CD4-positive, alpha-beta T cell treated with Interleukin-6 for 4 hours (primary cell): ENCODE measurements at places on chromosomes 1 and 21.
A peak's percentile ranks its signal among the peaks of the same experiment; 100 is the strongest.

- peak; percentile 99 for DNase-seq
Observed at GRCh38 chr1:52404116-52404974, at the start of the genes ORC1 and PRPF38A. ORC1 (minus strand) TSS chr1:52404423; CDS start chr1:52402223, 2,200 bp downstream. PRPF38A (plus strand) TSS chr1:52404602; CDS start chr1:52404750, 148 bp downstream.

DNA sequence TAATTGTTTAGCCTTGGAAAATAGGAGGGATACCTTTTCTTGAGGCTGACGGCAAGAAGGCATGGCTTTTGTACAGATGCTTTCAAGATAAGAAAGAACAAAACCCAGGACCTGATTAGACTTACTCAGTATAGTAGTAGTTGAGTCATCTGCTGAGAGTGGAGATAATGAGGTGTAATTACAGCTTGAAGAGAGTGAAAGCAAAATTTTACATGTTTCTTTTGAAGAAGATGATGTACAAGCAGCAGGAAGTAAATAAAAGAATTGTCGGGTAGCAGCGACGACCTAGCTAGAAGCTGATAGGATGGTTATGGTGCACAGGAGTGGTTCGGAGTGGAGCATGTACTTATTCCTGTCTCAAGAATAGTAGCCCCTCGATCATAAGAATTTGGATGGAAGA lies 6.6 kb downstream of the ANGPTL1 start:
- DNase-seq, result no peak

- no peak for DNase-seq
Observed at GRCh38 chr21:32360401-32360975, 32.3 kb downstream of the URB1 start.

GRCh38 chr21:14890141-14890540 lies 174.7 kb downstream of the NRIP1 start:
- DNase-seq, result no peak

- no peak for DNase-seq
Observed at GRCh38 chr1:68442822-68443556, 6.8 kb downstream of the RPE65 start.

DNA sequence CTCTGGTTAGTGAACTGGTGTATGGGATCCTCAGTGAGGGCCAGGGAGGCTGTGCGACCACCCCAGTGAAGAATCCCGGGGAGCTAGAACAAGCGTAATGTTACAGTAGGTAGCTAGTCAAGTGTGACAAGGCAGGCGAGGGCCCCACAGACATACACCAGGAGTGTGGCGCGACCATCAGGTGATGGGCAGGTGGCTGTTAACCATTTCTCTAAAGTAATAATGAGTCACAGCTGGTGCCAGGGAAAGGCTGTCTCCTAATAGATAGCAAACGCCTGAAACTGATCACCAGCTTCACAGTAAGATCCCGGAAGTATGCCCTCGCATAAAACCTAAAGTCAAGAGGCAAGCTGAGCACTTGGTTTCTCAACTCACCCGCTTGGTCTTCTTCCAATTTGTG lies 40.5 kb upstream of the TARBP1 start:
- DNase-seq, result no peak

DNA sequence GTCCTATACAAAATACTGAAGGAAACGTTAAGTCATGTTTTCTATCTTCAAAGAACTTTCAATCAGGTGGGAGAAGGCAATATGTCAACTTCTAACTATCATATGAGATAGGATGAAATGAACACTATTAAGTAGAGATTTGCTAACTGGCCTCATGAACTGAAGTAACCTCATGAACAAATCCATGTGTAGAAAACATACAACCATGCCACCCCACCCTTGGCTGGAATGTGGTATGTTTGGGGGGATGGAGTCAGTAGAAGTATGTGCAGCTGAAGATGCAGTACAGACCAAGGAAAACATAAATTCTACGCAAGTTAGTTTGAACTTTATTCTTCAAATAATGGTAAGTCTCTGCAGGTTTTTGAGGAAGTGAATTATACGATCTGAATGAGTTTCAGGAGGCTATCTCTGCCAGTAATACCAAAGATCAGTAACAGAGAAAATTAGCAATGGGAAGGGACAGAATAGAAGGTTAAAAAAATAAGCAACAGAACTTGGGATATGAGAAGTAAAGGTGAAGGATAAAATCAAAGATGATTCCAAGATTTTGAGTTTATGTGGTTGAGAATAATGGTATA lies 4.5 kb downstream of the TRMT1L start:
- DNase-seq, result no peak

DNA sequence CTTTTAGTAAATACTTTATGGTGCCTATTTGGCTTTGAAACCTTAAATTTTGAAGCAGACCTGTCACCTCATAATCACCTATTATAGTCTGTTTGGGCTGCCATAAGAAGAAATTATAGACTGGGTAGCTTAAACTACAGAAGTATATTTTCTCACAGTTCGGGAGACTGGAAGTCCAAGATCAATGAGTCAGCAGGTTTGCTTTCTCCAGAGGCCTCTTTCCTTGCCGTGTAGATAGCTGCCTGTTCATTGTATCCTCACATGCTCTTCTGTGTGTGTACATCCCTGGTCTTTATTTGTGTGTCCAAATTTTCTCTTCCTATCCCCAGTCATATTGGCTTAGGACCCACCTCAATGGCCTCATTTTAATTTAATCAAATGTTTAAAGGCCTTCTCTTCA lies 518.2 kb downstream of the ADGRL2 start:
- DNase-seq, result no peak

DNA sequence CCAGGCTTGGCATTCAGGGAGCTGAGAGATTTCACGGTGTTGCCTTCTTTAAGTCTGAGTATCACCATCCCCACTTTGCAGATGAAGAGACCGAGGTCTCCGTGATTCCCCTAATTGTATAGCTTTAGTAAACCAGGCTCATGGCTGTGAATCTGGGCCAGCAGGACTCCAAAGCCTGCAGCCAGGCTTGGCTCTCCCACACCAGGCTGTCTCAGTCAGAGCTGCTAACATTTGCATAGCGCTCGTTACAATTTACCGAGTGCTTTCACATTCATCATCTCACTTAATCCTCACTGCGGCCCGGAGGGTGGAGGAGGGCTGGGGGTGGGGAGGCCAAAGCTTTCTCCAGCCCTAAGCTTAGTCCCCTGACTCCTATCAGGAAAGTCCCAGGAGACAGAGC lies 11.7 kb downstream of the C1orf94 start:
- no peak for DNase-seq
